AG09309 (cell line): ENCODE measurements at places on chromosomes 7 and 10.

DNA sequence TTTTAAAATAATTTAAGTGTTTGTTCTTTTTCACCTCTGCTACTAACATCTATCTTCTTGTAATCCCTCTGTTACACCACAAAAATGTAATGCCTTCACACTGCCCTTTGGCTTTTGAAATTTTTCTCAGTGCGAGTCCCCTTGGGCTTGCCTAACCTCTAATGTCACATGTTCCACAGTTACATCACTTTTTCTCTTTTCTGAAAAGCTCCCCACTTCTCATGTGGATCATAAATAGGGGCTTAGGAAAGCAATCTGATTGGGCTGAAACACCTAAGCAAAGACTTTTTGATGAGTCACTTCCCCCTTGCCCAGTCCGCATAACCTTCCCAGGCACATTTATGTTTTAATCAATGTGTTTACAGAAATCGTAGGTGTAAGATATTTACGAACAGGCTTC lies 288.2 kb downstream of the IPMK start:
- no peak for DNase-seq

GRCh38 chr10:127906548-127907377 lies at the start of gene PTPRE:
PTPRE (plus strand) TSS chr10:127907103; CDS start chr10:128040882, 133,779 bp downstream.
- DNase-seq, result no peak

DNA sequence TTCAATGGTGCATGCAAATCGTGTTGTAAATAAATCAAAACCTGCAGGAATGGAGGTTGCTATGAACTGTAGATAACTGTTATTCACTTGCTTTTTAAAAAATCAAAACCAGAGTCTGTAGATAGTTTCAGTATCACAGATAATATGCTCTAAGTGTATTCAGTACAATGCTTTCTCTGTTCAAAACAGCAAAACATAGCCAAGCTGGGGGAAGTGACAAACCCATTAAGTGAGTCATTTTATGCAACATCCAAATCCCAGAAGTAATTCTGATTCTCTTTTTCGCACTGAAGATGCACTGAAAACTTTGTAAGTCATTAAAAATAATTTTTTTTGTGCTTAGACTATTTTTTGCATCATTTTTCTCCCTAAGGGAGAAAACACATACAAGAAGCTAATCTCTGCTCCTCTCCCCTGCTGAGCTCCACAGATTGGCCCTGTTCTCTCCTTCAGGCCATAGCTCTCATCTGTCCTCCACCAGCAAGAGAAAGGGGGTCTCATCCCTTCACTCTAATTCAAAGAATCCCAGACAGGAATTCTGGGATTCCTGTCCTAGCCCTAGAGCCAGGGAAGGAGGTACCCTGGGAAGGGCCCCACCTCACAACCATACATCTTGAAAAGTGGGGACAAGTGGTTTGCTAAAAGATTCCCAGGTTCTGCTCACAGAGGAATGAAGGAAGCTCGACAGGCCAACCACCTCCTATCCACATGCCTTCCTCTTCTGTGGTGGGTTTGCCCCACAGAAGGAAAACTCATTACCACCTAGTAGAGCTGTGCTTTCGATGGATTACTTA lies 4.9 kb downstream of the PRTFDC1 start:
- no peak for DNase-seq

GRCh38 chr10:15781381-15781960 lies 61.7 kb upstream of the ITGA8 start:
- DNase-seq, result no peak

DNA sequence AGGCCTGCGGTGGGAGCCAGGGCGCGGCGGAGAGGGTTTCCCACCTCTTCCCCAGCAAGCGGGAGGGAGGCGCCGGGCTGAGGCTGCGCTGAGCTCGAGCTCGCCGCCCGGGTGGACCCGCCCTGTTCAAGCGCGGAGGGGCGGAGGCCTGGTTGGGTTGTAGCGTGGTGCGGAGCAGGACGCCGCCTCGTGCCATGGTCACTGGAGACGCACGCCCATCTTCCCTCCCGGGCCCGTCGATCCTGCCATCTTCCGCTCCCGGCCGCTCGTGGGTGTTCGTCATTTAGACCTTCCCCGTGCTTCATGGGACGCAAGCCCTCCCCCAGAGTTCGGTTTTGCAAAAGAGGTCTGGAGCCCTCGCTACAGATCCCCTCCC lies 9.3 kb upstream of the EN2 start:
- DNase-seq, result no peak

DNA sequence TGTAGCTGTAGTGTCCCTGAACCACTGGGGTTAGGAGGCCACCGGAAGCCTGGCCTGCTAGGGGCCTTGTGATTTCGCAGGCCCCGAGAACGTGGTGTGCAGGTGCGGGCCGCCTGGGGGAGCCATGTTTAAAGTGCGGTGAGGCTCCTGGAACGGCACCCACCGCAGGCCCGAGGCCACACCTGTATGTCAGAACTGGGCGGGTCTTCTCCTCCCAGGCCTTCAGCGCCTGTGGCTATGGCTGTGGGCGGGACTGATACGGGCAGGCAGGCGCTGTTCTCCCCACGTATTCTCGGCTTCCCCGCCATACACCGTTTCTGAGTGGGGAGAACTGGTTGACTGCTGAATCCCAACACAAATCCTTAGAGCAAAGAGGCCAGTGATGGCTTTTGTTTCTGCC lies 74.8 kb downstream of the DNAJB6 start:
- DNase-seq, result no peak

DNA sequence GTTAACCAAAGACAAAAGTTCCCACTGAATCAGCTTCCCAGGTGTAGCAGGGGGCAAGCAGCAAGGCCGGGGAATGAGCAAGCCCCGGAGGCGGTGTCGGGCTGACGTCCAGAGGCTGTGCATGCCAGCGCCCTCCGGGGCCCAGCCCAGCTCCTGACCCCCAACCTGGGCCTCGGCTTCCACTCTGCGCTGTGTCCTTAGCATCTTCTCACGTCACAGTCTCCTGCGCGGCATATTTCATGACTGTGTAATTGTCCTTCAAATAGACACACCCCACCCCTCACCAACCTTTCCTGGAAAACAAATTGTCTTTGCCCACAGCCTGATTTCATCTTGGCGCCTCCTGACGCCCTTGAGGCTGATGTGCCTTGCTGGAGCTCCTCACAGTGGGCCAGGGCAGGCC lies 133.5 kb downstream of the RGS10 start:
- no peak for DNase-seq
